ENCODE measurements at places on chromosomes 2 and 18.
A peak's percentile ranks its signal among the peaks of the same experiment; 100 is the strongest.

DNA sequence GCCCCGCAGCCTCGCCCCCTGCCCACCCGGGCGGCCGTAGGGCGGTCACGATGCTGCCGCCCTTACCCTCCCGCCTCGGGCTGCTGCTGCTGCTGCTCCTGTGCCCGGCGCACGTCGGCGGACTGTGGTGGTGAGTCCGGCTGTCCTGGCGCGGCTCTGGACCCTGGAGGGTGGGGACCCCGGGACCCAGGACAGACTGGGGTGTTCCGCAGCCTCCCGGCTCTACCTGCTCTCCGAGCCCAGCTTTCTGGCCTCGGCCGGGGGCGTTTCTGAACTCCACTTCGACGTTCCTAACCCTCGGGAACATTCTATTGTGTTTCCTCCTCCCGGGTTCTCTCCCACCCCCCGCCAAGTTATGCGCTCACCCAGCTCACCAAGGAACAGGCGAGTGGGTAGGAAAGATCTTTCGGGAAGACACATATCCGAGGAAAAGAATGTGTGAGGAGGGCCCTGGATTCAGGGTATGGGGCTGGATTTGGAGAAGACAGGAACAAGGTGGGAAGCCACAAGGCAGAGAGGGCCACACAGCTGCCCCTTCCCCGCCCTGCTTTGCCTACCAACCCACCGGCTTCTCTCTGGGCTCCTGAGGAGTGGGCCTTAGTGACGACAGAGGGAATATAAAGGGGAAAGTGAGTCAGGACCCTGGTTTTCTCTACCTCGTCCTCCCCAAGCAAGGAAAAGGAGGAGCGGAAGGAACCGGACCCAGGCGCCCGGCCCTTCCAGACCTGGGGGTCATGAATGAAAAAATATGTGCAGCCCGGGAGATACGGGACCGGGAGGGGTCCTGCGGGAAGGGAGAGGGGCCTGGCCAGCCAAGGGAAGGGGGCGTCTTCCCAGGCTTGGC is 605 bp downstream of the WNT6 start:
- no peak for DNase-seq

- no peak for DNase-seq
Measured at GRCh38 chr2:233456934-233457333, 102.6 kb downstream of the DGKD start.

DNA sequence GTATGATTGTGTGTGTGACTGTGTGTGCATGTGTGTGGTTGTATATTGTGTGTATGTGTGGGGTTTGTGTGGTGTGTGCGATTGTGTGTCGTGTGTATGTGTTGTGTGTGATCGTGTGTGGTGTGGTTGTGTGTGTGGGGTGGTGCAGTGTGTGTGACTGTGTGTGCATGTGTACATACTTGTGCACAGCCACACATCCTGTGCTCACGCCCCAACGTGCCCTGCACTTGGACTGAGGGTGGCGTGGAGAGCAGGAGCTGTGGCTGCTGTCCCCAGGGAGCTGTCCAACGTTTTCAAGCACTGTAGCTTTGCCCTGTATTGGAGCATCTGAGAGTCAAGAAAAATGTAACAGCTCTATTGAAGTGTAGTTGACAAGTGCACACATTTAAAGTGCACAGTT is 243.2 kb upstream of the HDAC4 start:
- peak; percentile 40 for DNase-seq

DNA sequence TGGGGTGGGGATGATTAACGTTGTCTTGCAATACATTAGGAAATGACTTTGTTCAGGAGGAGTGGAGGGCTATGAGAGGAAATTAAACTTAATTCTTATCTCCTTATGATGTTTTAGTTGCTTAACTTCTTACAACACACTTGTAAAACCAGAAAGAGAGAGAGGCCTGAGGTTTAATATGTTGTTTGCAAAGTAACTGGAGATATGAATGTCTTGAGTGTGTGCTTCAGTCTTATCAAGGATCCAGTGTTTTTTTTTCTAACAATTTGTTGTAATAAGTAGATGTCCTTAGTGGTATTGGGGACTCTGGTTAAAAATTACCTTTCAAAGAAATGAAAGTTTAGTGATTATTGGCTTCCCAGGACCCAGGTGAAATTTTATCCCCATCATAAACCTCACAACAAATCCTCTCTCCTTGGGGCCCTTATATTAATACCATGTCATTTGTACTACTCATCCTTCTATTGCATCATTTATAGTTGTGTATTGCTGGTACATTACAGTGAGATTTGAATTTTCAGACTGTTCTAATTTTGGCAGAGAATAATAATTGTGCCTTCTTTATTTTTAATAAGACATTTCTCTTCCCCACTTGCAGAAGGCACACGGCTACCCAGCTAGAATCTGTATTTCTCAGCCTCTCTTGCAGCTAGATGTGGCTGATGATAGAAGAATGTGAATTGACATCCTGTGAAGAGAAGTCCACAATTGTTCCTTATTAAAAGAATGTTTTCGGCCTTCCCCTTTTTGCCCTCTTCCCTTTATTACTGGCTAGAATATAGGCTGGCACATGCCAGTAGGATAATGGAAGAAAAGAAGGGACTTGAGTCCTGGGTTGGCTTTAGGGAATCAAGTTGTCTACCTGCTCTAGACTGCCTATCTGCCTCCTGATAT is 91.9 kb upstream of the CXCR4 start:
- DNase-seq = no peak

DNA sequence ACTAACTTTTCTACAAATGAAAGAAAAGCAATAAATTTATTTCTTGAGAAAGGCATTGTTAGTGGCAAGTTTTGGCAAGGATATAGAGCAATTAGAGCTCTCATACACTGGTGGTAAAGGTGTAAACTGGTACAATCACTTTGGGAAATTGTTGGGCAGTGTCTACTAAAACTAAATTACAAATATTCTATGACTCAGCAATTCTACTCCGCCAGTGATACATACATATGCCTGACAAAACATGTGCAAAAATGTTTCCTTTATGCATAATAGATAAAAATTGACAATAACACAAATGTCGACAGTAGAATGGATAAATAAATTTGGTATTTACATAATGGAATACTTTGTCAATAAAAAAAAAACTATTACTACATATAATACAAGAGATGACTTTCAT is 96.3 kb upstream of the SATB2 start:
- DNase-seq = no peak

GRCh38 chr2:58501371-58502160 is 260.4 kb upstream of the FANCL start:
- no peak for DNase-seq

DNA sequence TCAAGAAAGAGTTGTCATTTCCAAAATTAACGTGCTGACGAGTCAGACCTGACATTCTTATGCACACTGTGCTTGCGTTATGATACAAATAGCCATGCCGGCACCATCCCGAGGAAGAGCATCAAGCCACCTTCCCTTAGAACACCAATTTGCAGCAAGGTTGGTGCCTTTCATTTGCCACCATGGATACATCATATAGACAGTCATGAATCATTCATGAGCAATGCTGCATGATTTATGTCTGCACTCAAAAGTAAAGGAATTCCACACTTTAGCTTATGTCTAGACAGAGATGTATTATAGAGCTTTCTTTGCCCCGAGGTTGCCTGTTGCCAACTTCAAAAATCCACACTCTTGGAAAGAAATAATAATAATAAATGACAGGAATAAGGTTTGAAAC is 166.9 kb downstream of the VWC2L start:
- DNase-seq = no peak

DNA sequence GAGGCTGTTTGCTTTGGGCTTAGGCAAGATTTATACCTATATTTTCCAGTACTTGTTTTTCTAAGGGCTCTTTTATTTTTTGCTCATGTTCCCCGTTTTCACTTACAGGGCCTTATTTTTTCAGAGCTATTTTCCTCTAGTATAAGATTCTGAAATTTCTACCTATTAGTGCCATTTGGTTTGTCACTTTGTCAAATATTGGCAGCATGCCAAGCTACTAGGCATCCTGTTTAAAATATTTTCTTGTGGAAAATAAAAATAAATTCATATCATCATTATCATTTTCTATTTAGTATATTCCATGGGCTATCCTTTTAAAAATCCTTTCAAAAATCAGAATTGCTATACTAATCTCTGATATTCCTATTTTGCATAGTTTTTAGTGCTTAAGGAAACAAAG is 64.8 kb upstream of the CHST9 start:
- no peak for DNase-seq

DNA sequence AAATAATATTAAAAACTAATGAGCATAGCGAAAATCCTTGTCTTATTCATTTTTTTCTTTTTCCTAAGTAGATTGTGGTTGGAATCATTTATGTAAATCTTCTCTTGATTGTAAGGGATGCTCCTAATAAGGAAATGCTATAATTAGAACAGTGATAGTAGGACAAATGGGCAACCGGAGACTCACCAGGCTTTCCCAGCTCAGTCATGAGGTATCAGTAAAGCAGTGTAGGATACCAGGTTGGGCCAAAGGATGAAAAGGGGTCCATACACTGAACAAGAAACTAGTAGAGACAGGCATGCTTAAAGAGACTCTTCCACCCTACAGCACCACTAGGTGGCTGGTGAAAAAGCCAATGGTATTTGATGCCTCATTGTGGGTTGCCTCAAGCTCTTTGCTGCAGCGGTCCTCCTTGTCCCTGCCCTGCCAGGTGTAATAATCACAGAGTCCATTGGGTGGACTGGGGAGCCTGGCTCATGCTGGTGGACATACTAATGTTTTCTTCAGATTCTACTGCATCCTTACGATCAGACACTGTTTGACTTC is 71.4 kb upstream of the FAM98A start:
- no peak for DNase-seq

DNA sequence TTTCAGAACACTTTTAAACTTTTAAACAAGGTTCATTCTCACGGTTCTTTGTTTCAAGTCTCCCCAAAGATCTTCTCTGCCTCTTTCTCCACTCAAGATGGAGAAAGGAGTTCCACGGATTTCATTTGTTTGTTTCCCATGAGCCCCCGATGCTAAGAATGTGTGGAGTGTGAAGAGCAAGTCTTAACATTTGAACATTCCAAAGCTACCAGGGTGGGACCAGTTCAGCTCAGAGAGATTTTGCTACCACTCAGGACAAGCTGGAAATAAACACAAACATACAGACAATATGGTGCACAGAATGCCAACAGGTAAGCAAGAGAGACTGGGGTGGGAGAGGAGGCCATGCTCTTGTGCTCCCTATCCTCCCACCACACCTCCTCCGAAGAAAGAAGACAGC is 56.7 kb downstream of the SPRED2 start:
- DNase-seq = no peak

DNA sequence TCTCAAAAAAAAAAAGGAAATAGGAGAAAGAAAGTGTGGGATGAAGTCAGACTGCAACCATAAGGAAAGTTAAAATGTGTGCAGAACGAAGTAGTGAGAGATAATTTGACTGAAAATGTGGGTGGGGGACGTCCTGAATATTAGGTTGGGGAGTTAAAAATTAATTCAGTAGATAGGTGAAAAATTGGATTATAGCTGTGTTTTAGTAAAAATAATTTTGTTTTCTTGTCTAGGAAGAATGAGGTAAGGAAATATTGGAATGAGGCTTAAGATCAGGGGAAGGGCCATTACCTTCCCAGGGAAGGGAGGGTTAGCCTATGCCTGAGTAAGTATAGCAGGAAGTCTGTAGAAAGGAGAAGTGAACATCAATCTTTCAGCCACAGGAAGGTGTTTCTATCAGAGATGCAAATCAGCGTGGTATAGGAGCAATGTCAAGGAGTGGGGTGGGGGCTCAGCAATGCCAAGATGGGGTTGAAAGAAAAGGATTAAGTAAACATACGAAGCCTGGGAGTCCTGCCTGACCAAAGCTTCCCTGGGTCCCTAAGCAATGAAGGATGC is 250.9 kb downstream of the PIEZO2 start:
- no peak for DNase-seq

GRCh38 chr2:96116879-96117533 is 635 bp upstream of the ADRA2B start:
- no peak for DNase-seq

- DNase-seq = no peak
Measured at GRCh38 chr18:69586537-69586936, 185.8 kb downstream of the DOK6 start.

Measured in foreskin melanocyte (primary cell).